Cortex of kidney (tissue), 1 donor: ENCODE measurements at places on chromosomes 2 and 18.

DNA sequence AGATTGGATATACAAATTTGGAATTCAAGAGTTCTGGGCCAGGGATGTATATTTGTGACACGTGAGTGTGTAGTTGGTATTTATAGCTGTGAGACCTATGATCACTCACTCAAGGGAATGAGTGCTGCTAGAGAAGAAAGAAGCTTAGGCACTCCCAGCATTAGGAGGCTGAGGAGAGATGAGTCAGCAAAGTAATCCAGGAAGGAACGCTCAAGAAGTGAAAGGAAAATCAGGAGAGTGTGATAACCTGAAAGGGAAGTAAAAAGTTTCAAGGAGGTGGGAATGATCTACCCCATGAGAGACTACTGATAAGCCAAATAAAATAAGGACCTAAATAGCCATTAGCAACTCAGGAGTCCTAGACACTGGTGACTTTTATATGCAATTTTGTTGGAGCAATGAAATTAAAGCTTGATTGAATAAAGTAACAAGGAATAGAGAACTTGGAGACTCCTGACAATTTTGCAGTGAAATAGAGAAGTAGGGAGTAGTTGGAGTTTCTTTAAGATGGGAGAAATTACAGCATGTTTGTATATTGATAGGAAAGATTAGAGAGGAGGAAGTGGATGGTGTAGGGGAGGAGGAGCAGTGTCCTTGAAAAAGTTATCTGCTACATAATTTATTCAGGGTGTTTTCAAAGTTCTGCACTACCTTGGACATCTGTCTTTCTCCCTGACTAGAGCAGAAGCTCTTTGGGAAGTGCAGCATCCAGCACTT lies 89.9 kb downstream of the UBE2E3 start:
- no peak for DNase-seq

- no peak for DNase-seq
These were observed 19.9 kb downstream of the WDSUB1 start for GRCh38 chr2:159266554-159266953.

- no peak for DNase-seq
These were observed 16.9 kb upstream of the RHBDD1 start for GRCh38 chr2:226818930-226819329.

DNA sequence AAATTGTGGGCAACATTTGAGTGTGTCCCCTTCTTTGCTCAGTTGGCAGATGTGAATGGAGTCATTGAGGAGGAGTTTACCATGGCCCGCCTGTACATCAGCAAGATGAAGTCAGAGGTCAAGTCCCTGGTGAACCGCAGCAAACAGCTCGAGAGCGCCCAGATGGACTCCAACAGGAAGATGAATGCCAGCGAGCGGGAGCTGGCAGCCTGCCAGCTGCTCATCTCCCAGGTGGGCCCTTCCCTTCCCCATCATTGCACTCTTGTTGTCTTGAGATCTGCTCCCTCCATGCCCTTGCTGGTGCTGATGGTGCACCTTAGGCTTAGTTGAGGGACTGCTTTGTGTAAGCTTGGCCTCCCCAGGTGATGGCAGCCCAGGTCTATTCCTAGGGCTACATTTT lies 47.5 kb upstream of the LYPD6B start:
- no peak for DNase-seq

DNA sequence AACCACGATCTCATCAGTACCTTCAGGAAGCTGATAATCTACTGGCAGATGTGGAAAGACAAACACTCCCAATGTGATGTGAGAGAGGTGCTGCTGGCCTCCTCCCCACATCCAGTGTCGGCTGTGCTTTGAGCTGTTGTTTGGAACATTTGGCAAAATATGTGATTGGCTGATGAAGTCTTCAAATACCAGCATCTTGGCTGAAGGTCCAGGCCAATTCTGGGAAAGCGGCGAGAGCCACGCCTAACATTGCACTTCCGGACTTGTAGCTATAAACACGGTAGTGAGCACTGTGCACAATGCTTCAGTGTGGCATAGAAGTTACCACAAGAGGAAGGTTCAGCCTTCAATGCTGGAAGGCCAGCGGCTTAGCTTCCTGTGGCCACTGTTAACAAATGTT lies 198.8 kb downstream of the DCDC2C start:
- no peak for DNase-seq
